ENCODE measurements at places on chromosomes 16 and 17. TPM values are rescaled to one million over a fixed set of nuclear protein-coding genes. Genes with fewer than 3 reads are reported as not detected.

DNA sequence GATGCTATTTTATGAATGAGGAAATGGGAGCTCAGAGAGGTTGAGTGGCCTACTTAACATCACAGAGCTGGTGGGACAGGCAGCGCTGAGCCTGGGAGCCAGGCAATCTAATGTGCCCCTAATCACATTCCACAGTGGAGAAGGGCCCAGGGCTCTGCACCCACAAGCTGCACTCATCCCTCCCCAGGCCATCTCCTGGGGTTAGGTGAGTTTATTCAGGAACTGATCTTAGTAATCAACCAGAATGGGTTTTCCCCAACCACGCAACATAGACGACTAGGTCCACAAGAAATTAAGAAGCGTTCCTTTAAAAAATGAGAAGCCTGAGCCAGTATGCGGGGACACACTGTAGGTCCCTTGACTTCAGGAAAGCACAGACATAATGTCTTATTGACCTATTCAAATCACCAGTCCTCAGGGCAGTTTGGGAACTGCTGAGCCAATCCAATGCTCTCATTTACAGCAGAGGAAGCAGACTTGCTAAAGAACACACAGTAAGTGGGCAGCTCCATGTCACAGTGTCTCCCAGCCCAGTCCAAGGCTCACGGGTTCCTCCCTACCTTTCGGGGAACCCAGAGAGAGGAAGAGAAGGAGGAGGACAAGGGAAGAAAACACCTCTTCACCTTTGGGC is 2.3 kb downstream of the MPP3 start:
- DNase-seq = no peak

- DNase-seq = no peak
Observed at GRCh38 chr17:74777901-74778515, 1.9 kb upstream of the NAT9 start.

- DNase-seq = no peak
Observed at GRCh38 chr17:39996800-39997199, 16.2 kb downstream of the PSMD3 start.

- DNase-seq = no peak
Observed at GRCh38 chr17:7292729-7293128, 1.7 kb downstream of the YBX2 start.

DNA sequence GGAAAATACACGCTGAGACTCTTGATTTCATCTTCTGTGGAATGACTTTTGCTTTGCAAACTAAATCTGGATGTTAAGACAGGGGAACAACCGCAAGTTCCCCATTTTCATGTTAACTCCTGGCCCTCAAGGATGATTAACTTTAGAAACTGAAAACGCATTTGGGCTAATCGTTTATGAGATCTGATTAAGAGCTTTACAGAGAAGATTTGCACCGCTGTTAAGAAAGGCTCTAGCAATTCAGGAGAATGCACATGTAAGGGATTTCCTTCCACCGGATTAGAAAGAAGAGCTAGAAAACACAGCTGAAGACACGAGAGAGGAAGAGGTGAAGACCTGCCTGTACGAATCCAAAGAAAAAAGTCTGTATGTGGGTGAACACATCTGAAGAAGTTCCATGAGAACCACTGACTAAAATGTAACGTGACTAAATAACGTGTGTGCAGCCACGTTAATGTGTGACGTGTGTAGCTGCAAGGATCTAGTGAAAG is 106.4 kb downstream of the YPEL2 start:
- DNase-seq = no peak

DNA sequence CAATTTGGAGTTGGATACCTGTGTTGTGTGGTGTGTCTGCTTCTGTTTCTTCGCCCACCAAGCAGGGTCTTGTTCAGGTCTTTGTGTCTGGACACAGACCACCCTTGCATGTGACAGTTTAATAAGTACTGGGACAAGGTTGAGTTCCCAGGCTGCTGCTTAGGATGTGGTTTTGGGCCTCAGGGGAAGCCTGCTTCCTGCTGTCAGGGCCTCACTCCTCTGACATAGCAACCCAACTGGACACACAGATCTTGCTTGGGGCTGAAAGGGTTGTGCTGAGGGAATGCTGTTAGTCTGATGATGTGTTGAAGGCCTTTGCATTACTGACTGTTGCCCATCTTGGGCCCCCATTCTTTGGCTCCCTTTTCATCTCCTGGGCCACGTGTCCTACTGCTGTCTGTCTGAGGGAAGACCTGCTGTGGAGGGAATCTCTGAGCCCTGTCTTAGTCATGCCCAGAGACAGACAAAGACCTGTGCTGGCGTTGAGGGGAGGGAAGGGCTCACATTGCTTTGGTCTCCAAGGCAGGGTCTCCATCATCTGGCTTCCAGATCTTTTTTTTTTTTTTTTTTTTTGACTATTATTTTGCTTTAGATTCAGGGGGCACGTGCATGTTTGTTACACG is 4.7 kb upstream of the TGFB1I1 start:
- no peak for DNase-seq

DNA sequence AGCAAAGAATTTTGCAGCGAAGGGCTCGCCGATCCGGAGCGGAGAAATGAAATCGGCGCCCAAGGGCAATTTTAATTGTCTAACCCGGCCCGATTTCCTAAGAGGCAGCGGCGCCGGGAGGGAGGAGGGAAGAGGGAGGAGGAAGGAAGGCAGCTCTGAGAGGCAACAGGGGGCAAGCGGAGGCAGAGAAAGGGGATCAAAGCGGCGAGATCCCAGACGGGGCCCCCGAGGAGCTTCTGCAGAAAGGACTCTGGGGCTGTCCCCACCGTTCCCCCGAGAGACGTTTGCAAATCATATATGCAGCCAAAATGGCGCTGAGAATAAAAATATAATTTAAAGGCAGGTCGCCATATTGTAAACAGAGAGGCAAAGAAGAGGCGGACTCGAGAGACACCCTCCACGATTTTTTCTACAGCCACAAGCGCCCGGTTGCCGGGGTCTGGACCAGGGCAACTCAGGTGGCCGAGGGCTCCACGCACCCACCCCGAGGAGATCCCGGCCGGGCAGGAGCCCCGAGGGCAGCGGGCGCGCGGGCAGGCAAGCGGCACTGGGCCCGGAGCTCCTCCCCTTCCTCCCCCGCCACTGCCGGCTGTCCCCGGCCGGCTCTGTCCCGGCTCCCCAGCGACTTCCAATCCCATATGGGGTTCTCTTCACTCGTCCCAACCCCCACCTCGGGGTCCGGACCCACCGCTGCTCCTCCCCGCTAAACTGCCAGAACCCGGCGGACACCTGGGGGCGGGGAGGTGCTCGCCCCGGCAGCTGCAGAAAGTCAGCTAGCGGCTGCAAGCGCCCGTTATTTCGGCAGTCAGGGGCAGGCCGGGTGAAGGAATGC is 1.9 kb downstream of the PHF12 start:
- DNase-seq = peak; percentile 68

GRCh38 chr17:76232342-76232741 is 8.0 kb downstream of the RNF157 start:
- DNase-seq = no peak

DNA sequence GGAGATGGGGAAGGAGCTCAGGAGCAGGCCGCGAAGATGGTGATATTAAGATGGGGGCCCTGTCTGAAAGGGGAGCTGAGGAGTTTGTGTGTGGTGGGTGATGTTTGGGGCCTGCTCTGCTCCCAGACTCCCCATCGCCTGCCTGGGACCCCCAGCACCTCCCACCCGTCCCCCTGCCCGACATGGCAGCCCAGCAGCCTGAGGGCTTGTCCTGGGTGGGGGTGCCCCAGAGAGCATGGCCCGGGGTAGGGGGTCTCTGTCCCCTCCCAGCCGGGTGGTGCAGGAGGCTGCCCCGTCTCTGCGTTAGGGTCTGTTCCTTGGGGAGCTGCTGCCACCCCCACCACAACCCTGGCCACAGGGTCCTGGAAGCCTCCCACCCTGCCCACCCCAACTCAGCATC is 5.2 kb downstream of the CDH15 start:
- no peak for DNase-seq

GRCh38 chr16:57801098-57801808 is 1.0 kb downstream of the KIFC3 start:
- no peak for DNase-seq

CCL15 gene
- total RNA-seq = not detected

FOXL1 gene
- total RNA-seq = not detected

MEIOB gene
- total RNA-seq = 0.44 TPM

DRC7 gene
- 0.28 TPM for total RNA-seq

Data from pancreas (tissue), 10 donors.